ENCODE measurements at places on chromosomes 1 and 21. TPM values are rescaled to one million over a fixed set of nuclear protein-coding genes. Genes with fewer than 3 reads are reported as not detected.

GRCh38 chr21:29424728-29425127, 126.0 kb downstream of the BACH1 start:
- peaks cover 5% of the 10 kb centered on the region for H3K27me3 ChIP-seq
- no peak overlapping the region for H3K4me3 ChIP-seq
- no peak for DNase-seq
- no peaks in the 10 kb centered on the region for H3K36me3 ChIP-seq

DNA sequence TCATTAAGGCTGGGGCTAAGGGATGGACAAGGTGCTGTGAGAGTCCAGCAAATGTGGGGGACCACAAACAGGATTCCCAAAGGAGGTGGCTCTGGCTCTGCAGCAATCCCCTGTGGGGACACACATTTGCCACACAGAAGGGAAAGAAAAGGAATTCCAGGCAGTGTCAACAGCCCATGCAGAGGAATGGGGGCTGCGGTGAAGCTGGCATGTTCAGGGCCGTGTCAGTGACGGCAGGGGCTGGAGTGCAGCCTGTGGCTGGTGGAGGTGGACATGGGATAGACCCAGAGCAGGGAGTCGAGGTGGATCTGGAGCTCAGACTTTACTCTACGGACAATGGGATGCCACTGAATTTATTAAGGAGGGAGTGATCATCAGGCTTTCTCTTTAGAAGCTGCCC, 183.2 kb downstream of the TRABD2B start:
- no peak for DNase-seq
- H3K27ac ChIP-seq, result no peak overlapping the region
- H3K36me3 ChIP-seq, result peaks cover 8% of the 10 kb centered on the region
- H3K4me3 ChIP-seq, result no peak overlapping the region
- peaks cover 3% of the 10 kb centered on the region for H3K4me1 ChIP-seq
- peaks cover 16% of the 10 kb centered on the region for H3K27me3 ChIP-seq

Gene FCRLA
- not detected for total RNA-seq

- H3K4me1 ChIP-seq, result peaks cover 3% of the 10 kb centered on the region
- H3K4me3 ChIP-seq, result no peak overlapping the region
- H3K27me3 ChIP-seq, result no peaks in the 10 kb centered on the region
Measured at GRCh38 chr1:191869790-191870312, 288.4 kb upstream of the RGS18 start.

Gene IGSF21
- total RNA-seq, result 4.4 TPM

Gene NBPF6
- total RNA-seq, result 0.28 TPM

Gene DEPDC1
- total RNA-seq, result 4.6 TPM

- peaks cover 43% of the 10 kb centered on the region for H3K4me1 ChIP-seq
- peak overlapping the region; percentile 93 for H3K27ac ChIP-seq
- DNase-seq, result no peak
- H3K36me3 ChIP-seq, result peaks cover 13% of the 10 kb centered on the region
- H3K27me3 ChIP-seq, result no peaks in the 10 kb centered on the region
- peak overlapping the region; percentile 31 for H3K4me3 ChIP-seq
Measured at GRCh38 chr1:35449334-35450008, 107.7 kb downstream of the KIAA0319L start.

Gene RGS16
- total RNA-seq, result 11.8 TPM
